ENCODE measurements at places on chromosomes 3 and 15.

DNA sequence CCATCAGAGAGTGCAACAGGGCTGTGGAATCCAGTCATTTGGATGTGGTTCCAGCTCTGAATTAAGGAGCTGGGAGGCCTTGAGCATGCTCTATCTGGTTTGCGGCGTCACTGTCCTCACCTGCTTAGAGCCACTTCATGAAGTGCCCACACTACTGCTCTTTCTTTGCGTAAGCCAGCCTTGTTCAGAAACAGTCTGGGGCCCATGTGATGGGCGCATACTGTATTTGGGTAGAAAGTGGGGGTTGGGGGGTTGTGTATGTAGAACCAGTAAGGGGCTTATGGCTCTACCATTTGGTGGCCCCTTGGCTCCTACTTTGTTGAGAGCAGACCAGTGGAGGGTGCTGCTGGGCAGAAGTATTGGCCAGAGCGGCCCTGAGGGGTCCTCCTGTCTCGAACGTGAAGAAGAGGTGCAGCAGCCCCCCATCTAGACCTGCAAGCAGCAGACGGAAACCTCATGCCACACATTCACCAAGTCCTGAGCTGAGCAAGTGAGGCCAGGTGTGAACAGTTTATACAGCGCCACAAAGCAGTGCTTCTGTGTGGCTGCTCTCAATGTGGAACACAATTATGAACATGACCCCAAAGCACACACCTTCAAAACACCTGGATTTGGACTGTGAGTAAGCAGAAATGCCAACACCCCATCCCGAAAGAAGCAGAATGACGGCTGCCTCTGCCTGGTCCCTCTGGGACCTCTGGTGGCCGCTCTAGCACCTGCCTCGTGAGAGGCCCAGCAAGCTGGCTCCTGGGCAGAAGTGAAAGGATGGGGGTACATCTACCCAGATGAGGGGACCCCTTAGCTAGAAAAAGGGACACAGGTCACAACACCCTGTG is 26.6 kb downstream of the SRPRB start:
- no peak for DNase-seq

- no peak for DNase-seq
Observed at GRCh38 chr3:51836606-51837005, 24.8 kb upstream of the IQCF2 start.

GRCh38 chr3:170387950-170388349 is 30.4 kb downstream of the SKIL start:
- no peak for DNase-seq

DNA sequence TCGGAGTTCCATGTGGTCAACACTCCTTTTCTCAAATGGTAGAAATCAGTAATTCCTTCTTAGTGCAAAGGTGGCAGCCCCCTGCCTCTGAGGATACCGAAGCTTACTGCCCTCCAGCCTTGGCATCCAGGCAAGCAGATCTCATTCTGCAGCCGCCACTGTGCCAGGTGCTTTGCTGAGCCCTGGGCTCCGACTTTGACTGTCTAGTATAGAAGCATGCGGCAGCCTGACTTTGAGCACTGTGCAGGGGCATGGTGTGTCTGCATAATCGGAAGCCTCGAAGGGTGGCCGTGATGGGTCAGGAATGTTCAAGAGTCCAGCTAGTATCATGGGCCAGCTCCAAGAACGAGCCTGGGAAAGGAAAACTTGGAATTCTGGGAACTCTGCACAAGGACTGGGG is 39.7 kb downstream of the ABTB1 start:
- no peak for DNase-seq

DNA sequence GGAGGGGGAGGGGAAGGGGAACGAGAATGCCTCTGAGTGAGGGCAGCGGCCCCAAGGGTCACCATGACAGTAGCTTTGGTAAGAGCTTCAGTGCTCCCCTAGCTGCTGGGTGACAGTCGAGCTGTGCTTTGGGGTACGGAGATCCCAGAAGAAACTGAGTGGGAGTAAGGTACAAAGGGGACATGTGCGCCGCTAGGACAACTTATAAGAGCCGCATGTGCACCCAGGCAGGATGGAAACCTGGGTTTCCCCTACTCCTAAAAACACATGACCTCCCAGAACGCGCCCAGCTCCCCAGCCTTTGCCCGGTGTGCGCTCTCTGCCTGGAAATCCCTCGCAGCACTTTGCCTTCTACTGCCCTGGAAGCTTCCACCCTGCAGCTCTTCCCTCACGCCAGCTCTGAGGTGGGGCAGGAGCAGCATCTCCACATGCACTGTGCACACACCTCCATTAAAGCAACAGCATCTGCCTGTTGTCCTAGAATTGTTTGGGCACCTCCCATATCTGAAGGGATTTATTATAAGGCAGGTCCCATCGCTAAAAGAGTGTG is 232.2 kb downstream of the ADAMTS17 start:
- no peak for DNase-seq

- no peak for DNase-seq
Observed at GRCh38 chr3:34864011-34864410, 775.3 kb upstream of the ARPP21 start.

DNA sequence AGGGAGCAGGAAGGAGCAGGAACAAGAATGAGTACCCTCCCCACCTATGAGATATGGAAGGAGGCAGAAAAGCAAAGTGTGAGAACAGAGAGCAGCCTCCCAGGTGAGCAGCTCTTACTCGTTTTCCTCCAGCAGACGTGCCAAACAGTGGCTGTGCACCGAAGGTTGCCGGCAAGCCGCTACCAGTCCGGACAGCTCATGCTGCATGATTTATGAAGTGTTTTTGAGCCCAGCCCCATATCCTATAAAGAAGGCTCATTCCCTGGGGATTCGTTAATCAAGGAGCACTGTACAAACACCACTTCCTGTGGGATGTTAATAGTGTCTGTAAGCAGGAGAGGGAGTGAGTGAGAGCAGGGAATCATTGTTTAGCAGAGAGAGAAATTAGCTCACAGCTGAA is 118.3 kb upstream of the FOXB1 start:
- DNase-seq, result no peak

- no peak for DNase-seq
Observed at GRCh38 chr15:39752246-39752645, 30.4 kb downstream of the FSIP1 start.

DNA sequence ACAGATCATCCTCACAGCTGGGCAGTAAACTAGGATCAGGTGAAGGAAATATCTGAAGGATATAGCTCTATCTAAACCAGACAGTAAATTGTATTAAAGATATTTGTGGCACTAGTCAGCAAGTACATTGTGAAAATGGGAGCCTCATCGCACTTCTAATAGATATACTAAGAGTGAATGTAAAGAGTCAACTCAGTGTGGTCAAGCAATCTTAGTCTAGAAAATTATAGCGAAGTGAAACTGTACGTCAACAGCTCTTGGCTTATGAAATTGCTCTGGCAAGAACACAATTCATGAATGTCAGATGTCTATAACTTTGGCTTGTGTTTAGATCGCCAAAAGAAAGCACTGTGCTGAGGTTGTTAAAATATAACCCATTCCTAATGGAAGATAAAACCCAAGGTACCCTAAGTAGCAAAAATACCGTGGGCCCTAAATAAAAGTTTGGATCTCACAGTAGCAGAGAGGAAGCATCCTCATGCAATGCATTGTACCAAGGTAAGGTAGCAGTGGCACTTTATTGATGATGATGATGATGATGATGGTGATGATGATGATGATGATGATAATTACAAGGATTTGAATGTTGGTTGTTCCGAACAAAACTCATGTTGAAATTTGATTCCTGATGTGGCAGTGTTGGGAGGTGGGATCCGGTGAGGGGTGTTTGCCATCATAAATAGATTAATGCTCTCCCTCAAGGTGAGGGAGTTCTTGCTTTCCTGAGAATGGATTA is 228.5 kb downstream of the UNC13C start:
- no peak for DNase-seq

- no peak for DNase-seq
Observed at GRCh38 chr3:29515451-29515850, 234.6 kb downstream of the RBMS3 start.

DNA sequence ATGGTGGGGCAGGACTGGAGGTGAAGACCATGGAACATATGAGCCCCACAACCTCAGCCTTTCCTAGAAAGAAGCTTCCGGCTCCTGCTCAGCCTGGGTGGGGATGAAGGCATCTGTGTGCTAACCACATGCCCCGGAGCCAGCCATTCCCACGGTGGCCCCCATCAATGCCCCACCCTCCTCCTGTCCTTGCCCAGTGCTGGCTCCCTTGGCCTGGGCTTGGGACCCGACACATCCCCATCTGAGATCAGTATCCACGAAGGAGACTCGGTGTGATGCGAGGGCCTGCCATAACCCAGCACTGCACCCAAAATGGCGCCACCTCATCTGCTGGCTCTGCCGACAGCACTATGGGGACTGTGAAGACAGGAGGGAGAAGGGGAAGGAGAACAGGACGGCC is 16.5 kb upstream of the PLXND1 start:
- DNase-seq, result no peak

GRCh38 chr3:122003606-122004005 is 18.4 kb downstream of the ILDR1 start:
- DNase-seq, result no peak

GRCh38 chr3:184927796-184928315 is 115.9 kb downstream of the VPS8 start:
- DNase-seq, result no peak

- DNase-seq, result no peak
Observed at GRCh38 chr15:63367390-63367789, 14.3 kb downstream of the CA12 start.

- no peak for DNase-seq
Observed at GRCh38 chr15:80183886-80184285, 31.1 kb downstream of the FAH start.

DNA sequence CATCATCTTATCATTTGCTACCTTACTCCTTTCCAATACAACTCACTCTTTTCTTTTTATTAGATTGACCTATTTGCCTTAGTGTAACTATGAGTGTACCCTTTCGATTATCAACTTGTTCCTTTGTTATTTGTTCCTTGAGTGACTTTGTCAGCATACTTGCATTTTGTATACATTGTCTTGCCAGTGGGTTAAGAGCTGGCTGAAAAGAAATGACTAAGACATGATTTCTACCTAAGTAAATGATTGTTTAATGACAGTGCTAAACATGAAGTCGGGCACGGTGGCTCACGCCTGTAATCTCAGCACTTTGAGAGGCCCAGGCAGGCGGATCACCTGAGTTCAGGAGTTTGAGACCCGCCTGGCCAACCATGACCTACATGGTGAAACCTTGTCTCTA is 1042.3 kb downstream of the TBL1XR1 start:
- no peak for DNase-seq

DNA sequence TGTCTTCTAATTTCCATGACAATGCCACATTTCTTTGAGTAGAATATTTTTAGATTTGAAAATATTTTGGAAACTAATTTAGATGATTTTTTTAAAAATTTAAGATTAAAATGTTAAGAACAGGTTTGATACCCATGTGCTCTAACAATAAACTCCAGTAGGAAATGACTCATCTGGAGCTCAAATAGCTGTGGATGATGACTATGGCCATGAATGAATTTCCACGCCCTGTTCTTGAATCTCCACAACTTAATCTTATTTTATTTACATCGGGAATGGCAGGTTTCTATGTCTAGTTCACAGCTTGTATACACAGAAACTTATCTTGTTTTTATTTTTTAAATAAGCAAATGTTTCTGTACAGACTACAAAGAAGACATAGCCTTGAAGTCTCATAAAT is 726.8 kb downstream of the NAALADL2 start:
- DNase-seq, result no peak

DNA sequence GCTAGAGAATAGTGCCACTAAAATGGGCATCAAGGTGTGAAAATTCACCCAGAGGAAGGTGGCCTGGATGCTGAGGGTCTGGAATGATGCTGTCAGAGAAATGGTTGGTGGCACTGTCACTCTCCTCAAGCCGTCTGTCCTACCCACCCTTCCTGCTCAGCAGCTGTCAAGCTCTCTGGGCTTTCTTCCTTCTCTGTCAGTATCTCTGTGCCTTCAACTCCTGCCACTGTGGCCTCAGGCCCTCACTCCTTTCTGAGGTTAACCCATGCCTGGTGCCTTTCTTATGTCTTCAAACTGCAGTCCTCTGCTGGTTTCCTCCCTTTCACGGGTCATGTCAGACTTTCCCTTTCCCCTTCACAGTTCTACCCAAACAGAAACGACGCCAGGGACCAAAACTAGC is 4.4 kb downstream of the MYO5C start:
- no peak for DNase-seq

DNA sequence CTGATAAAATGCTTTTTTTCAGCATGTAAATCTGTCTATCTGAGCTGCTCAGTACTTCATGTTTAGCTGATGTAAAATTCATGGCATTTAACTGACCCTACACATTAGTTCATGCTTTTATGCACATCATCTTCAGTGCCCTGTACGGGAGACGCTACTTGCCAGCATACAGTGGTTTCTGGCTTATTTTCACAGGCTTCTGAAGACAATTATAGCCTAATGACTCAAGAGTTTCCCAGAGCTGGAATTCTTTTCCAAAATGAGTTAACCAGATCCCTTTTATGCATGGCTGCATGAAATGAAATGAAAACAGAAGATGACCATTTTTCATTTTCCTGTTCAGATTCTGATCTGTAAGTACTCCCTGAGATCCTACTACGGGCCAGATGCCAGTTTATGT is 1061.5 kb downstream of the ROBO2 start:
- DNase-seq, result no peak

DNA sequence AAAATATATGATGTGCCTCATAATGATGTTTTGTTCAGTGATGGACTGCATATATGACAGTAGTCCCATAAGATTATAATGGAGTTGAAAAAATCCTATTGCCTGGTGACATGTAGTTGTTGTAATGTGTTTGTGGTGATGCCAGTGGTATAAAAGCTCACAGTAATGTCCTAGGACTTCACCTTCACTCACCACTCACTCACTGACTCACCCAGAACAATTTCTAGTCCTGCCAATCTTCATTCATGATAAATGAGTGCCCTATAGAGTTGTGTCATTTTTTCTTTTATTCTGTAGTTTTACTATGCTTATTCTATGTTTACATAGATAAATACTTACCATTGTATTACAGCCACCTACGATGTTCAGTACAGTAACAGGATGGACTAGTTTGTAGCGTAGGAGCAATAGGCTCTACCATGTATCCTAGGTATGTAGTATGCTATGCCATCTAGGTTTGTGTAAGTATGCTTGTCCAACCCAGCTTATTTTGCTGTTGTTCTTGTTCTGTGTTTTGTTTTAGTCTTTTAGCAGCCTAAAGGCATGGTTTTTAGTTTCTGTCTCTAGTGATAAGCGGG is 88.5 kb upstream of the LRRFIP2 start:
- DNase-seq, result no peak

All from GF-D8 (cell line).